M059J (cell line): ENCODE measurements at places on chromosomes 3 and 15. TPM values are rescaled to one million over a fixed set of nuclear protein-coding genes. Genes with fewer than 3 reads are reported as not detected.

DNA sequence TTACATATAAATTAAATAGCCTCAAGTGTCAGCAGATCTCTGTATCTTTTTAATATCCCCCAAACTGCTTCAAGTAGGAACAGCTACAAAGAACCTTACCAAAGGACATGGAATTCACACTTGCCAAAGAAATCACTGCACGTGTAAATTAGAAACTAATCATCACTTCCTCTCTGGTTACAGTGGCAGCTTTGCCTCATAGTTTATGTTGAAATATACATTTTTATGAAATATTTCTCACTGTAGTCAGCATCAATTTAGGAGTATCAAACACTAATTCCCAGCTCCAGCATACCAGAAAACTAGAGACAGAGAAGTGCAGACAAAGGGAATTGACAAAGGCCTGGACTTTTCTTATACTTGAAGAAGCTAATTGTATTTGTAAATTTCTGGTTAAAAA is 260.9 kb downstream of the TIGIT start:
- DNase-seq, result no peak

DNA sequence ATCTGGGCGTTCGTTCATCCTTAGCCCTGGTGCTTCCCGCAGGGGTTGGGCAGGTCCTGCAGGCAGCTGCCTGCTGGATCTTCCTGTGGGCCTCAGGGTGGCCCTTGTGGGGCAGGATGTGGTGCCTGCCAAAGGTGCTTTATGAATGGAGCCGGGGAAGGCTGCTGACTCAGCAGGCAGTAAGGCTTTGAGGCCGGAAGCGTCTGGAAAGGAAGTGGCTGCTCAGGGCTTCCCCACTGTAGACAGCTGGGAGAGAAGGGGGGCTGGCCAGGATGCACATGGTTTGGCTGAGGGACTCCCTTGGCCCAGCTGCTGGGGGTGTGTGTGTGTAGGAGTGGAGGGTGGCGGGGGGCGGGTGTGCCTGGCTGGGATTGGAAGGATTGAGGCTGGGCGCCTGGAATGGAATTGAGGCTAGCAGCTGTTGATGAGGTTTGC is 12.9 kb downstream of the CD276 start:
- DNase-seq, result peak; percentile 94

DNA sequence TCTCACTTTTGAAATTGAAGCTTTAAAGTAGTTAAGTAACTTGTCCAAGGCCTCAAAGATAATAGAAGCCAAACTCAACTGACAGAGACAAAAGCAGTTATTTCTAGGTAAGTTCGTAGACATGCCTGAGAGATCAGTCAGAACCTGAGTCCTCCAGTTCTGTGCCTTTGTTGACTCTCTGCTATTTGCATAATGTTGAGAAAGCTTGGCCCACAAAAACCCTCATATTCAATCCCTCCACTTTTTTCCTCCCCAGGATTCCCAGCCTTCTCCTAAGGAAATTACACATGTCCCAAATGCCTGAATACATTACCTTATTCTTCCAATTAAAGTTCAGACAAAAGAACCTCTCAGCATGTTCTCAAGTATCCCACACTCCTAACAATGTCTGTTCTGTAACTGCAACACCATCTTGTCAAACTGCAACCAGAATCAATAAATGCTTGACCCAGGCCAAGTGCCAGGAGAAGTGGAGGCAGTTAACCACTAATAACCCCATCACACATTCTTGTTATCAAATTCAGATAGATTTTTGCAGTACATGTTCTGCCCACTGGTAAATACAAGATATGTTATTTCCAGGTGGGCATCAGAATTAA is 217.8 kb downstream of the LRRC3B start:
- DNase-seq, result no peak

DNA sequence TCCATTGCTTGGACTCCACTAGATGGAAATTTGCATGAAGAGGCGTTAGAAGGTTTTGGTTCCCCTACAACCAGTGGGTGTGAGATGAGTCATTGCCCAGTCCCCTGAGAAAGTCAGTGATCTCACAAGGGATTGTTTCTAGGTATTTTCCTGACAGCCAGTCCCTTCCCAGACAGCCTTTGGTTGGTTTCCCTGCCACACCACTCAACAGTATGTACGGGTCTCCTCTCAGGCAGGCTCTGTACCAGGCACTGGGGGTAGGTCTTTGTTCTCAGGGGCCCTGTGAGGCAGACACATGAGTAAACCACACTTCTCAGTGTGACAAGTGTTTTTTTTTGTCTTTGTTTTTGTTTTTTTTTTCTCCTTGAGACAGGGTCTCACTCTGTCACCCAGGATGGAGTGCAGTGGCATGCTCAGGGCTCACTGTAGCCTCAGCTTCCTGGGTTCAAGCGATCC is 4.0 kb downstream of the LAMP3 start:
- peak; percentile 77 for DNase-seq

- DNase-seq, result peak; percentile 95
Measured at GRCh38 chr3:102979682-102980354, 545.0 kb downstream of the ZPLD1 start.

- no peak for DNase-seq
Measured at GRCh38 chr15:98844261-98844660, 163.3 kb downstream of the PGPEP1L start.

DNA sequence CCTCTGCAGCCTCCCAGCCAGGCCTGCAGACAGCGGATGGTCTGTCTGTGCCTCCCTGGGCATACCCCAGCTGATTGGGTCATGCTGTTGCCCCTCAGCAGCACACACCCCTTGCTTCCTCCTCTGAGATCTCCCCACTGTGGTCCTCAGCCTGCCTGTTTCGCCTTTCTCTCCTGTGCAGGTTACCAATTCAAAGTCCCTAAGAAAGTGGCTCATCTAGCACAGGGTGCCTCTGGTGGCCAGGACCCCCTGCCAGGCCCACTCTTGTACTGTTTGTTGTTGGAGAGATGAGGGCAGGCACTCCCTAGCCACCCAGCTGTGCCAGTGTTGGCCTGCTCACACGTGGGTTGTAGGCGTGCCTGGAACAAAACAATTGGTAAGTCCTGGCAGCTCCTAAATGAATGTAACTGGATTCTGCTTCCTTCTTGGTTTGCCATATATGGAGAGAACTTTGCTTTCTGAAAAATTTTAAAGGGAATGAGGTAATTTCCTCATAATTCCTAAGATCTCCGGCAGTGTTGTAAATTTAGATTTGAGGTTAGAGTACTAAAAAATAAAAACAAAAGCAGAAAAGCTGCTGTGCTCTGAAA is 213.2 kb upstream of the IL12A start:
- DNase-seq, result peak; percentile 96

- DNase-seq, result no peak
Measured at GRCh38 chr15:72354496-72354895, 21.3 kb downstream of the HEXA start.

DNA sequence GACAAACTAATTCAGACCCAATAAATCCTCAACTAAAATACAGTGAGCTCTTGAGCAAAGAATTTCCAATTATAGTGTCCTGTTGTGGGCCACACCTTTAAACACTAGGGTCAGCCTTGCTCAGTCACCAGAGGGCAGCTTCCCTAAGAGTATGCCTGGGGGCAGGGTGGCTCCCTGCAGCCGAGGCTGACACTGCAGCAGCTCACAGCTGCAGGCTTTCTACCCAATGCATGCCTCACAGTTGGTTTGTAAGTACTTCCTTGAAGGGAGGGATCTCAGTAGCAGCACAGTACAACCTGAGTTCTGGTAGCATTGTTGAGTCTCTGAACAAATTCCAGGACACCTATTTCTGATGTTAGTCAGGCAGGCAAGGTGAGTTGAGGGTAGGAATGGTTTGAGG is 335.6 kb downstream of the TUSC7 start:
- peak; percentile 21 for DNase-seq

GRCh38 chr15:68432441-68433064 is 590 bp upstream of the ITGA11 start:
- no peak for DNase-seq

DNA sequence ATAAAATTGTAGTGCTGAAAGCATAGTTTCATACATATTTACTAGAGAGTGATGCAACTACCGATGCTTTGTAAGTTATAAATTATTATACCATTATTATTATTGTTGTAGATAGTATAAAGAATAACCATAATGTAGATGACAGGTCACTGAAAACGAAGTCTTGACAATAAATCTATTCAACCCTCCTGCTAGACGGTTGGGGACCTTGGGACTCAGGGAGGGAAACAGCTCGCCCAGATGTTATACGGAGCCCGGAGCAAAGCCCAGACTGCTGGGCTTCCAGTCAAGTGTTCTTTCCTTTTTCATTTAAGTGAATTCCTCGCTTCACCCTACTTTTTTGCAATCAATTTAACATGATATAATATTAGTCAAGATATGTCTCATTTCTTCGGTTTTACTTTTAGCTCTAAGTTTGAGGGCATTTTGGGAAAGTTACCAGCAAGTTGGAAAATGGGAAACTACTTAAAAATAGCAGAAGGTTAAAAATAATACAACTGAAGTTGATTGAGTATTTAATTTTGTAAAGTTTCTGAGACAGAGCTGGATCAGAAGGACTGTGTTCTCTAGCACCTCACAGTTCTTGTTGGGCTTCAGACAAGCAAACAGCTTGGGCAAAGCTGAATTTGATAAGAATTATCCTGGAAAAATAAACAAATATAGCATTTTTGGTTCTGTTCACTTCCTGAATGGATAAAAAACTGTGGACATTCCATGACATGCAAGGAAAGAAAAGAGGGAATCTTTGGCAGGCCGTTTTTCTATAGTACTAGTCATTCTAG is 173.4 kb upstream of the TP63 start:
- no peak for DNase-seq

- no peak for DNase-seq
Measured at GRCh38 chr15:100516643-100517512, 11.9 kb downstream of the CERS3 start.

DNA sequence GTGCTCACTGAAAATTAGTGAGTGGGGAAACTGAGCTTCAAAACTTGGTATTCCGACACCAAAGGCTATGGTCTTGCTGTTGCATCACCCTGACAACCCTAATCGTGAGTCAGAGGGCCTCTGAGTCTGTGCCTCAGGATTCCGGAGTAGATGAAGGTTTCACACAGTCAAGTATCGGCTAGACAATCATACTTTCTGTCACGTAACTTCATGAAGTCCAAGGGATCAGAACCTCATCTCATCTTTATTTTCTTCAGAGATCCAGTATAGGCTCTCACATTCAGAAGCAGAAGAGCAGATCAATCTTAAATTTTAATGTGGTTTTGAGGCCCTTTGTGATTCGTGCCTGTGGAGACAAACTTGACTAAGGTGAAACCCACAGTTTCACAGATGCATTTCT is 26.1 kb upstream of the NECTIN3 start:
- DNase-seq, result peak; percentile 13

GRCh38 chr3:55965776-55966175 is 478.7 kb upstream of the WNT5A start:
- DNase-seq, result no peak

GRCh38 chr3:126416943-126417342 is 22.2 kb downstream of the CFAP100 start:
- no peak for DNase-seq

- no peak for DNase-seq
Measured at GRCh38 chr3:114446600-114446999, 152.8 kb downstream of the TIGIT start.

GRCh38 chr3:110384601-110385000 is 687.0 kb upstream of the NECTIN3 start:
- peak; percentile 70 for DNase-seq

DNA sequence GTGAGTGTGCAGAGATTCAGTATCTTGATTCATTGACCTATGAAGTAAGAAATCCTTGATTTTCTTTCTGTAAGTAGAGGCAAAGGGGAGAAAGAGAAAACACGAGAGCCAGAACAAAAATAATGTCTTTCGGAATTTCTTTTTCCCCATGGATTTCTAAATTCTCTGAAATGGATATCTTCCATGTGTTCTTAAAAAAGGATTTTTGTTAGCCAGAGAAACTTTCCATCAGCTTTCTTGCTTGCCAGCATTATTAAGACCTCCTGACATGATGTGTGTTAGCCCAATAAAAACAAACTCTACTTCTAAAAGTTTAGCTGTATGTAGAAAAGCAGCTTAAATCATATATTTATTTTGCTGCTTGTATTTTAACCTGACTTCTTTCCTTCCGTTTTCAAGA is 122.3 kb upstream of the AADACL2 start:
- DNase-seq, result no peak

Gene CSPG4
- total RNA-seq, result 3.4 and 8.2 TPM in 2 replicates

Gene PTPRG
- 9.2 and 15.9 TPM in 2 replicates for total RNA-seq

Gene MESP2
- total RNA-seq, result 0.15 and 0.62 TPM in 2 replicates

Gene OIP5
- 37.9 and 61.9 TPM in 2 replicates for total RNA-seq

Gene TMCO5A
- not detected in 2 replicates for total RNA-seq

Gene GABRR3
- total RNA-seq, result not detected in 2 replicates

Gene DCLK3
- not detected in 2 replicates for total RNA-seq

Gene CNTN3
- total RNA-seq, result not detected in 2 replicates

Gene MCF2L2
- 0.15 TPM in 1 of 2 replicates, not detected in the other for total RNA-seq

Gene C15orf62
- 0.05 and 0.49 TPM in 2 replicates for total RNA-seq

Gene DUOXA1
- total RNA-seq, result not detected in 2 replicates

Gene SLC35A5
- total RNA-seq, result 42.7 and 81.3 TPM in 2 replicates

Gene NR1I2
- not detected in 2 replicates for total RNA-seq

Gene GABRG3
- not detected in 2 replicates for total RNA-seq

Gene ANKRD63
- not detected in 2 replicates for total RNA-seq
